ENCODE measurements at places on chromosomes 4 and X.

DNA sequence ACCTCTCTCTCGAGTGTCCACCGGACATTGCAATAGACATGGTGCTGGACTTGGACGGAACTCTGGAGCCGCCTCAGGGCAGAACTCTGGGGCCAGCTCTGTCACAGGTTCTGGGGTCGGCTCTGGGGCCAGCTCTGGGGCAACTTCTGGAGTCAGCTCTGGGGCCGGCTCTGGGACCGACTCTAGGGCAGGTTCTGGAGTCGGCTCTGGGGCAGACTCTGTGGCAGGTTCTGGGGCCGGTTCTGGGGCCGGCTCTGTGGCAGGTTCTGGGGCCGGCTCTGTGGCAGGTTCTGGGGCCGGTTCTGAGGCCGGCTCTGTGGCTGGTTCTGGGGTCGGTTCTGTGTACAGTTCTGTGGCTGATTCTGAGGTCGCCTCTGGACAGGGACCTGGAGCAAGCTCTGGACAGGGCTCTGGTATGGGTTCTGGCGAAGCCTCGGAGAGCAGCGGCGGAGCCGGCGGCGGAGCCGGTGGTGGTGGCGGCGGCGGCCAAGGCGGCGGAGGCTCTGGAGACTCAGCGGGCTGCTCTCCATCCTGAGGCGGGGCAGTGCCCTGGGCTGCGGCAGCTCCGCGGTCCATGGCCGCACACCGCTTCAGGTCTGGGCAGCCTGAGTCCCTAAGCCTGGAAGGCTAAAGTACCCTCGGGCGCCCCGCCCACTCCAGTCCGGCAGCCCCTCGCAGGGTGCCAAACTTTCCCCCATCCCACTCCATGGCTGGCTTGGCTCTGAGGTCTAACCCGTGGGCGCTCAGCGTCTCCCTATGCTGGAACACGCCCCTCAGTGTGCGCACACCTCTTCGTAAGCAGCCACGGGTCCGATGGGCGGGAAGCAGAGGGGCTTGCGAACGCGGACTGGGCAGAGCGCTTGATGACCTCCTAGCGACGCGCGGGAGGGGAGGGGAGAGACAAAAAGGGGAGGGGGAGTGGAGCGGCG is at the start of gene DGKK:
Gene DGKK (minus strand): TSS at position 723 of the 929 bp plus-strand sequence. CDS start 147 bp downstream, at position 576.
- DNase-seq, result no peak

DNA sequence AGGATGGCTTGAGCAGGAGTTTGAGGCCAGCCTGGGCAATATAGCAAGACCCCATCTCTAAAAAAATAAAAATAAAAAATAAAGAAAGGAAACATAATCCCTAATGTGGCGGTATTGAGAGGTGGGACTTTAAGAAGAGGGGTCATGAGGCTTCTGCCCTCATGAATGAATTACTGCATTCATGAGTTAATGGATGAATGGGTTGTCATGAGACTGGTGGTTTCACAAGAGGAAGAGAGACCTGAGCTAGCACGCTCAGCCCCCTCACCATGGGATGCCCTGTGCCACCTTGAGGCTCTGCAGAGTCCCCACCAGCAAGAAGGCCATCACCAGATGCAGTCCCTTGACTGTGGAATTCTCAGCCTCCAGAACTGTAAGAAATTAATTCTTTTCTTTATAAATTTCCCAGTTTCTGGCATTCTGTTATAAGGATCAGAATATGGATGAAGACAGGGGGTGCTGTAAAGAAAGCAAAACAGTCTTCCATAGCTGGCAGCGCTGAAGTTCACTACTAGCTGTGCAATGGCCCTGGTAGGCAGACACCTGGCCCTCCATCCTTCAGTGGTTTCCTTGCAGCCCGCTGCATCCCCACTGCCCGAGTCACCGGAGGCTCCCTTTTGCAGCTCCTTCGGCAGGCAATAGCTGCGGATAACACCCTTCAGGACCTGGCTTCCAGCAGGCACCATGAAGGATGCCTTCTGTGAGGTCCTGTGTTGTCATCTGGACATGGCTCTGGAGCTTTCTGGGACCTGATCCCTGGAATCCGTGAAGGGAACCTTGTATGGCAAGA is 44.8 kb upstream of the NSG1 start:
- no peak for DNase-seq

DNA sequence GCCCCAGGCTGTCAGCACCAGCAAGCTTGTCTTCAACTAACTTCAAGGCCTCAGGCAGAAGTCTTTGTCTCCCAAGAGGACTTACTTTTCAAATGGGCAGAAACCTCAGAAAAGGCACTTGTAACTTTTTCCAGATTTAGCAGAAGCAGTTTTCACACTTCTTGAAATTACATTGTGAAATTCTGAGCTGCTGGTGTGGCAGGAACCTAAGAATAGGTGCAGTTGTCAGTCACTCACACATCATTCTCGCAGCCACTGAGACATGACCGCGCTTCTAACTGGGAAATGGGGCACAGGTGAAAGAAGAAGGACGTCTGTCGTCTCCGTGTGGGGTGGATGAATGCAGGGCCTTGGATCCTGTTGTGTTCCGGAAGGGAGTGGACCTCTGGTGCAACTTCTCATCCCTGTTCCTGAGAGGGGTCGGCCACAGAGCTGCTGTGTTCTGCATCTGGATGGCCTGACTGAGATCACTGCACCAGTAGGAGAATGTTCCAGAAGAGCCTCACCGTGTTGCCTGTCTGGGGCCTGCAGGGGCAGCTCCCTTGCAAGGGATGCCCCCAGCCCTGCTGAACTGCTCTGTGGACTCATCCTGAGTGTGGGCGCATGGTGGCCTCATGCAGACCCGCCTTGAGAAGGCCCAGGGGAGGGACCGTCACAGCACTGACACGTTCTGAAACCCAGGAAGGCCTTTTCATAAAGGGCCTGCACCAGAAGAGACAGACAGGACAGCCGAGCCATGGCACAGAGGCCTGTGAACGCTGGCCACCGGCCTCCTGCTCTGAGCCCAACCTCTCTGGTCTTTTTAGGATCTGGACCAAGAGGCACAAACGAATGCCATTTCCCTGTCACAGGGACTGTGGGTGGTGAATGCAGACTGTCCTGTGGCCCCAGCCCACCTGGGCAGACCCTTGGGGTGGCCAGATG is 18.7 kb downstream of the NAT8L start:
- no peak for DNase-seq

GRCh38 chr4:189202869-189203271 is 737.8 kb upstream of the FRG1 start:
- no peak for DNase-seq

DNA sequence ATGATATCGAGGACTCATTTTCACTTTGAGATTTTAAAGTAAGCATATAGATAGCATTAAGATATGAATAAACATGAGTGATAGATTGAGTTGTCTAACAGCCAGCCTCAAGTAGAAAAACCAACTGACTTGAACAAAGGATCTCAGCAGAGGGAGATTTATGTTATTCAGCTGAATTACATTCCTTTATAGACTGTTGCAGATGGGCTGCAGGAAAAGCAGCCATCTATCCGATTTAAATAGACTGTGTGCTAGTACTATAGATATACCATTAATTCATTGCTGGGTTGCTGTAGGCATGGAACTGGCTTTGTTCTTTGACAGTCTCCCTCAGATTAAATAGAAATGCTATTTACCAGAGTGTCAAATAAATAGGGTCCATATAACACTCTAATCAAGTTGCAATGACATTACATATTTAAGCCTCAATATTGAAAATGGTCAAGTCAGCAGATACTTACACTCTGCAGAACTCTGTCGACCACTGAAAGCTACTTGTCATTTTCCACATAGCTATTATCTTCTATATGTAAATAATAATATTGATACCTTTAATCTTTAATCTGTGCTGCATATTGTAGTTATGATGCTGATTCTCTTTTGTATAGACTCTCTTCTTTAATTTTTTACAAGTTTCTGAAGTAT is 750.8 kb downstream of the CENPC start:
- DNase-seq, result no peak

DNA sequence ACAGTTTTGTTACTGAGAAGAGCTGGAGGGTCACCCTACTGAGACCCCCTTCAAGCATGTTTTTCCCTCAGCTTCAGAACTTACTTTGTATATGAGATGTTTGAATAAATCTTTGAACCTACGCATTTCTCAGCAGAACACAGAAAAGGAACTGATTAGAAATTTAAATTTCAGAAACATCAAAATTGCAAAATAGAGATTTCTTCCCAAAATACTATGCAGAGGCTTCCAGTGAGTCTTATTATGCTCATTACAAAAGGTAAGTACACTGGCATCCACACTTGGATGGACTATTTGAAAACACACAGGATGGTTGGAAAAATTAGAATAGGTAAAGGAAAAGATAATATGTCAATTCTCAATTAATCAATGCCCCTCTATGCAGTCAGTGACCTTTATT is 91.2 kb downstream of the COX7B2 start:
- no peak for DNase-seq

Measured in GOT3 (cell line).